Cardiac ventricle fibroblast (primary cell): ENCODE measurements at places on chromosomes 2 and 18. TPM values are rescaled to one million over a fixed set of nuclear protein-coding genes. Genes with fewer than 3 reads are reported as not detected.

Gene VSNL1
- total RNA-seq = not detected in 2 replicates

Gene CDK5R2
- 0.06 TPM in 1 of 2 replicates, not detected in the other for total RNA-seq

Gene DYNAP
- total RNA-seq = not detected in 2 replicates

Gene MAP4K4
- 165 and 168 TPM in 2 replicates for total RNA-seq

Gene SRD5A2
- not detected in 2 replicates for total RNA-seq

Gene LRRTM4
- not detected in 2 replicates for total RNA-seq

Gene PRPF40A
- total RNA-seq = 63.0 and 73.3 TPM in 2 replicates

Gene SPC25
- total RNA-seq = 0.44 TPM in 1 of 2 replicates, not detected in the other

Gene SPATA3
- total RNA-seq = not detected in 2 replicates

Gene ACADL
- total RNA-seq = not detected in 2 replicates

Gene REG3G
- not detected in 2 replicates for total RNA-seq

Gene FEV
- total RNA-seq = not detected in 2 replicates

Gene DTYMK
- total RNA-seq = 14.0 and 19.3 TPM in 2 replicates

Gene SERPINB3
- not detected in 2 replicates for total RNA-seq

Gene TFPI
- 325 and 346 TPM in 2 replicates for total RNA-seq
